Astrocyte of the spinal cord (primary cell): ENCODE measurements at places on chromosomes 5 and 9.

DNA sequence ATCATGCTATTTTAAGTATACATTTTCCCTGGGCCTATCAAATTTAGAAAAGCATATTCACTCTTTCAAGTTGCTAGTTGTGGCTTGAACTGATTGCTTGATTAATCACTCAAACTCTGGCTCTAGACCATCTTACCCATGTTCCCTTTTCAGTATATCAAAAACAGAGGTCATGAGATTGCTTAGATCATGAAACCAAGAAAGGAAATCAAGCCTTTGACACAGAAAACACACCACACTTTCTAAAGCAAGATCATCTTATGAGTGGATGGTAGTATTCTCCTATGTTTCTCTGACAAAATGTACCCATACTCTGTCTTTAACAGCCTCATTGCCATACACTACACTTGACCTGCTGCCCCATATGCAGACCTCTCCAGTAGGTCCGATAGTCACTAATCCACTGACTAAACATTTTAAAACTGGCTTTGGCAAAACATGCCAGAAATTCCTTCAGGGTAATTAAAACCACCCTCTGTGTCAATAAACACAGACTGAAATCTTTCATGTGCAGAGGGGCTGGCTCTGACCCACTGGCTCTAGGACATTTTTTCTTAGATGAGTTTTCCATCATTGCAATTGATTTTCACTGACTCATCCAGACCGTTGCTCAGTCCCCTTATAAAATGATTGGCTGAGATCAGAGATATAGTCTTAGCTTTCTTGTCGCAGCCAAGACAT is 18.2 kb downstream of the PPP2R2B start:
- peak; percentile 69 for DNase-seq

GRCh38 chr9:127051881-127052595 is 70.4 kb downstream of the ANGPTL2 start:
- no peak for DNase-seq

DNA sequence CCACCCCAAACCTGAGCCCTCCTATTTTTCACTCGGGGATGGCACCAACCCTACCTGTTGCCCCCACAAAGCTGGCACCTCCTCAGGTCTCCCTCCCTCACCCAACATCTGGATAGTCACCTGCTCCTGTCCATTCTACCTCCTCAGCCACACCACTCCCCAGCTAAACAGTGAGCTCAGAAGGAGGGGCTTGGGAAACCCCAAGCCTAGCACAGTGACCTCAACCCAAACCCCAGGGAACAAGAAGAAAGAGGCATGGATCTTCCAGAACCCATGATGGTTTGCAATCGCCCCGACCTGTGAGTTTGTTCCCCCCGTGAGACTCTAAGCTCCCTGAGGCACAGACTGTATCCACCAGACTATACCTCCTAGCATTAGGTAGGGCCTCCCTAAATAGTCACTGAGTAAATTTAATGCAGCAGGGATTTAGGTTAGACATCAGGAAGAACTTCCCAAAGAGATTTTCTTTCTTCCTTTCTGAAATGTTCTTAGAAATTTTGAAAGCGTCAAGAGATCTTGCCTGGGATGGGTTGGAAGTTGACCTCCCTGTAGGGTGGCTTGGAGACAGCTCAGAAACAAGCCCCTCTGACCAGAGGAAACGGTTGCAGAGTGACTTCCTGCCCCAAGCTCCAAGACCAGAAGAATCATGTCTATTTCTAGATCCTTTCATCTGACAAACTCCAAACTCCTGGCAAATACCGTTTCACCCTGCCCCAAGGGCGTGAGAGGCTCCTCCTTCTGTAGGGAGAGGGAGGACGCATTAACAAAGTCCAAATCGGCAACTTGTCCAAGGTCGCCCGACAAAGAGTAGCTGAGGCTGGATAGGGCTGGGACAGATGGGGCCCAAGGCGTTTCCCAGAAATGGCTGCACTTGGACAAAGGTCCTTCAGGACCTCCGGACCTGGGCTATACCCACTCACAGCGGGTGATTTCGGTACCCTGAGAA is 4.1 kb downstream of the FIBCD1 start:
- no peak for DNase-seq

- DNase-seq = no peak
These were observed 40.4 kb downstream of the C5 start for GRCh38 chr9:121009650-121010049.

GRCh38 chr5:133482028-133482427 is 130.3 kb downstream of the FSTL4 start:
- DNase-seq = no peak

- DNase-seq = no peak
These were observed 41.5 kb downstream of the BOD1 start for GRCh38 chr5:173574983-173575382.

DNA sequence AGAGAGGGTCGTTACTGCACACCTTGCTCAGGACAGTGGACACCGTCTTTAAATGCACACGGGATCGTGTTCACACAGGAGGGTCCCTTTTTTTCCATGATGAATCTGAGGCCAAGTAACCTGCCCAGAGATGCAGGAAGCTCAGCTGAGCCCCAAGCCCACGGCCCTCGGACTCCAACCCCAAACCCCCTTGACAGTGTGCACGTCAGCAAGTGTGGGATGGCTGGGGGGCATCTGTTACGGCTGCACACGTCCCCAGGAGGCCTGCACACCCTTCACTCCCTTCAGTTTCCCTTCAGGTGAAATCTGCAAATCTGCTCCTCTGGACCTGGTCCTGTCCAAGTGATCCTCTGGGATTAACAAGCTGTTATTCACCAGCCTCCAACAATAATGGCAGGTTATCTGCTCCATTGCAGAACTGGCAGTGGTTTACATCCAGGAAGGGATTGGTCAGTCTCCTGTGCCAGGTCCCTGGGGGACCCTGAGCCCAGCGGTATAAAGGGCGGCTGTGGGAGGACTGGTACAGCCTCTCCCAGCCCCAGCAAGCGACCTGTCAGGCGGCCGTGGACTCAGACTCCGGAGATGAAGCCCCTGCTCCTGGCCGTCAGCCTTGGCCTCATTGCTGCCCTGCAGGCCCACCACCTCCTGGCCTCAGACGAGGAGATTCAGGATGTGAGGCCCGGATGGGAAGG is at the start of gene LCN1:
Gene LCN1, plus strand, starts transcription at position 525 of the 692 bp plus-strand sequence. Its CDS starts 58 bp downstream, at position 583.
- DNase-seq = no peak

- DNase-seq = peak; percentile 67
These were observed 18.4 kb downstream of the ZNF346 start for GRCh38 chr5:177040814-177041420.

DNA sequence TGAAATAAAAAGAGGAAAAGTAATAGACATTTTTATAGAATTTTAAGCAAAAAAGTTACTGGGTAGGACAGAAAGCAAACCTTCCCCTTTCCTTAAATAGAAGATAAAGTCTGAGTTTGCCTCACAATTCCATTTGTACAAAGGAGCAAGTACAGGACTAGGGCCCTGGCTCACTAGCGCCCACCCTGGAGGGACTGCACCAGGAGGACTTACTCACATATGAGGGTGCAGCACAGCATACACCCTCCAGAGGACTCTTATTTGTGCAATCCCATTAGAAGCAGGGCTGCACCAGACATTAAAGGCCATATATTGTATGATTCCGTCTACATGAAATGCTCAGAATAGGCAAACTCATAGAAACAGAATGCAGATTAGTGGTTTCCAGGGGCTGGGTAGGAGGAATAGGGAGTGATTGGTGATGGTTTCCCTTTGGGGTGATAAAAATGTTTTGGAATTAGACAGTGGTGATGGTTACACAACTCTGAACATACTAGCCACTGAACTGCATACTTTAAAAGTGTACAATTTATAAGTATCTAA is 4.5 kb downstream of the REEP5 start:
- DNase-seq = peak; percentile 7

DNA sequence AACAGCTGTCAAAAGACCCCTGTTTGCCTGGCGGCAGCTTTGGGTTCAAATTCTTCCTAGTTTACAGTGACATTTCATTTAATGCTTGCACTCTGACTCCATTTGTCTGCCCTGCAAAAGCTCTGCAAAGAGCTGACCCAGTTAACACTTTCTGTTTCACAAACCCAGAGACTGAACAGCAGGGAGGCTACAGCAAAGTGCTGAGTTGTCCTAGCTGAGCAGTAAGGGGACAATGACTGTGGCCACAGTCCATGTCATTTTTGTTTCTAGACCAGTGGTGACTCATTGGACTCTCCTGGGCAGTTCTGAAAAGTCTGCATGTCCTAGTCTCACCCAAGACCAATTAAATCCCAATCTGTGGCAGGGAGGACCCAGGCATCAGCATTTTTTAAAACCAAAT is 994.8 kb upstream of the WWC1 start:
- DNase-seq = peak; percentile 25

DNA sequence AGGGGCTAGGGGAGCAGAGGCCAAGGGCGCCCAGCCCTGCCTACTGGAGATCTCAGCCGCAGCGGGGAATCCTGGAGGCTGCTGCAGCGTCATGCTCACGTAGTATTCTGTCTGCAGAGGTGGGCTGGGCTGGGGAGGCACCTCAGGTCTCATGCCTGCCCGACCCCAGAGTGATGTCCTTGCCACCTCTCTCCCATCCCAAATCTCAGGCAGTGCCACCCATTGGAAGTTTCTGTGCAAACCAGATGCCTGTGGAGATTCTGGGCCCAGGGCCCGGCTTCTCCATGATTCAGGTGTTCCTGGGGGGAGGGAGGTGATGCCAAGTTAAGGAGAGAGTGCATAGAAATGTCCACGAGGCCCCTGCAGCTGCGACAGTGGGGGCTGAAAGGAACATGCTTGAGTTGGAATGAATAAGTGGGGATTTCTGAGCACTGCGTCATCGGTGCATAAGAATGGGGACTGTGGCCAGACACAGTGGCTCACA is 72.0 kb downstream of the ANKRD33B start:
- DNase-seq = no peak

GRCh38 chr5:147643142-147643541 is 133.3 kb upstream of the DPYSL3 start:
- DNase-seq = no peak

GRCh38 chr9:113398796-113399195 is 2.3 kb downstream of the ALAD start:
- peak; percentile 39 for DNase-seq

DNA sequence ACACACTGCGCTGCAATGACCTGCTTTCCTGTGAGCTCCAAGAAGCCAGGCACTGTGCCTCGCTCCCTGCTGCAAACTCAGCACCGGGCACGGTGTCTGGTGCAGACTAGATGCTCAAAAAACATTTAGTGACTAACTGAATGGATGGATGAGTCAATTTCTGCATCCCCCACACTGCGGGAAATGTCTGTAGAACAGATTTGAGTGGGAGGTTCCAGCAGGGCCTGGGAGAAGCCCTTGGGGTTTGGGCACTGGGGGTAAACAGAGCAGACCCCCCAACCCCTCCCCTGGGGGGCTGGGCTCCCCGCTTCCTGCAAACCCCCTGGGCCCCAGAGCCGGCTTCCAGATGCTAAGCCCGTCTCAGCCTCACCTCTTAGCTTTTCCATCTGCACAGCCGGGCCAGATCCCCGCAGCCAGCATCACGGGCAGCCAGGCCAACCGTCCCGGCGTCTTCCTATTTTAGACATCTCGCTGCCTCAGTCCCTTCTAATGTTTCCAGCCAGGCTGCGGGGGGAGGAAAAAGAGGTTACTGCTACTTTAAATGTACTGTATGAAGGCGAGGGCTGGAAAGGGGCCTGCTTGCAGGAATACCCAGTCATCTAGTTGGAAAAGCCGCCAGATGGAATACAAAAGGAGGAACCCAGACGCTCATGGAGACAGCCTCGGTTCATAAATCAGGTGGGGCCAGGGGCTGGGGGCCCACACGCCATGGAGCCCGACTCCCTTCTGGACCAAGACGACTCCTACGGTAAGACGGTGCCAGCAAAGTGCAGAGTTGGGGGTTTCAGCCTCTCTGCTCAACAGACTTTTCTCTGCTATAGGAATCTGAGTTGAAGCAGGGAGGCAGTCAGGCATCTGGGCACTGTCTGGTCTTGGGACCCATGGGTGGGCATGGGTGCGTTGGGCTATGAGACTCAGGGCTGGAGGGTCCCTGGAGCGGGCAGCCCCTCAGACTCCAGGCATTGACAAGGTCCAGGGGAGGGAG is 67.1 kb upstream of the GGTA1 start:
- DNase-seq = peak; percentile 72

DNA sequence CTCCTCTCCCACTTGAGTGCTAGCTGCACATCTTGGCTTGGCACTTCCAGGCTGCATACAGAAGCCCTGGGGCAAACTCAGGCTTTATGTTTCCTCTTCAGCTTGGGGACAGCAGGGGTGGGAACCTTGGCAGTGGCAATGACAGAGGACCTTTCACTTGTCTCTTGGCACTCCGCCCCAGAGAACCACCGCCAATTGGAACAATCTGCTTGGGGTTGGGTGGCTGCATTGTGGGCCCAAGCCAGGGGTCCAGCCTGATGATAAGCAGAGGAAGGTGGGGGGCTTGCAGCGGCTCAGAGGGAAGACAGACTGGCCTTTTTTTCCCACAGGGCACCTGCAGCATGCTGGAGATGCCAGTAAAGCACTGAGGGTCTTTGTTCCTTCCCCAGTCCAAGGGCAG is 179.0 kb upstream of the NMUR2 start:
- no peak for DNase-seq

DNA sequence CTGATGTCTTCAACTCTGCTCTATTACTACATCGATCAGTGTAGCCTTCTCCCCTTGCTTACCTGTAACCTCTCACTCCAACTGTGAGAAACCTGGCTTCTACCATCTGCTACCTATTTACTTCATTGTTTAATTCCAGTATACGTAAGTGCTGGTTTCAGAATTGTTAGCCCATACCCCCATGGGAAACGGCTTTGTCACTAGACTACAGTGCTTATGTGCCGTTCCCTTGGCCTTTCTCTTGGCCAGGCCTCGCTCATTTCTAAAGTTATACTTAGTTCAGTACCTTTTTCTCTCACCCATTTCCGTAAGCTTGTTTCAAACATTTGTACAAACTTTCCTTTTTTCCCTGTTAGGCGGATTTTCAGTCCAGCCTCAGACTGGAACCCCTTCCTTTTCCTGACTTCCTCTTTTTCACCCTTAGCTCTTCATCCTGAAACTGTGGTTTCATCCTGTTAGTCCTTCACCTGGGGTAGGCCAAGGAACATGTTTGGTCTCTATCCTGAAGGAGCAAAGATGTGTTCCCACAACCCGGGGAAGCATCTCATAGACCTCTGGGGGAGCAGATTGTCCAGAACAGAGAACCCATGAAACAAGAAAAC is 21.7 kb downstream of the ALG2 start:
- DNase-seq = no peak

DNA sequence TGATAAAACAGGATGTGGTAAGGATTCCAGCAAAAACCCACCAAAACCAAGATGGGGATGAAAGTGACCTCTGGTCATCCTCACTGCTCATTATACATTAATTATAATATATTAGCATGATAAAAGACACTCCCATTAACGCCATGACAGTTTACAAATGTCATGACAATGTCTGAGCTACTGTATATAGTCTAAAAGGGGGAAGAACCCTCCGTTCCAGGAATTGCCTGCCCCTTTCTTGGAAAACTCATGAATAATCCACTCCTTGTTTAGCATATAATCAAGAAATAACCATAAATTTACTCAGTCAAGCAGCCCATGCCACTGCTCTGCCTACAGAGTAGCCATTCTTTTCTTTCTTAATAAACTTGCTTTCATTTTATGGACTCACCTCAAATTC is 96.4 kb upstream of the VLDLR start:
- DNase-seq = no peak
